ENCODE measurements at places on chromosomes 6 and 20. TPM values are rescaled to one million over a fixed set of nuclear protein-coding genes. Genes with fewer than 3 reads are reported as not detected.

- no peak overlapping the region for H3K27ac ChIP-seq
- peaks cover 29% of the 10 kb centered on the region for H3K4me1 ChIP-seq
- no peak overlapping the region for H3K4me3 ChIP-seq
- H3K27me3 ChIP-seq, result no peaks in the 10 kb centered on the region
- H3K36me3 ChIP-seq, result no peaks in the 10 kb centered on the region
Measured at GRCh38 chr6:13927203-13927602, 2.5 kb downstream of the RNF182 start.

- H3K4me1 ChIP-seq, result peaks cover 57% of the 10 kb centered on the region
- no peaks in the 10 kb centered on the region for H3K27me3 ChIP-seq
- no peaks in the 10 kb centered on the region for H3K36me3 ChIP-seq
- no peak for DNase-seq
- peak overlapping the region; percentile 94 for H3K4me3 ChIP-seq
Measured at GRCh38 chr6:31400467-31401289, 2.7 kb upstream of the MICA start.

DNA sequence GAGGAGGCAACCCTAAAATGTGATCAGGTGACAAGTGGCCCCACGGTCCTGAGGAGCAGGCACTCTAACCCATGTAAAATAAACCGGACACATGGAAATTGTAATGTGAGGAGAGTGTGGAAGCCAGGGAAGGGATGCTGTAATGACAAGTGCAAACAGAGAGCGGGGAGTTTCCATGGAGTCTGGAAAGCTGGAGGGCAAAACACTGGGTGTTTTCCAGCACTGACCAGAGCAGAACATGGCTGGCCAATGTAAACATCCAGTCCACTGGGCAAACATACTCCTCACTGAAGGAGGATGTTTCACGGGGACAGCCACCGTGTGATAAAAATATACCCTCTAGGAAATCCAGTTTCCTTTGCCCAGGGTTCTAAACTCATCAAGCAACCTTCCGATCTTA, 219.0 kb upstream of the JARID2 start:
- H3K36me3 ChIP-seq, result no peaks in the 10 kb centered on the region
- H3K27me3 ChIP-seq, result peaks cover 3% of the 10 kb centered on the region
- peak overlapping the region; percentile 89 for H3K27ac ChIP-seq
- peak; percentile 89 for DNase-seq
- H3K4me3 ChIP-seq, result no peak overlapping the region

DNA sequence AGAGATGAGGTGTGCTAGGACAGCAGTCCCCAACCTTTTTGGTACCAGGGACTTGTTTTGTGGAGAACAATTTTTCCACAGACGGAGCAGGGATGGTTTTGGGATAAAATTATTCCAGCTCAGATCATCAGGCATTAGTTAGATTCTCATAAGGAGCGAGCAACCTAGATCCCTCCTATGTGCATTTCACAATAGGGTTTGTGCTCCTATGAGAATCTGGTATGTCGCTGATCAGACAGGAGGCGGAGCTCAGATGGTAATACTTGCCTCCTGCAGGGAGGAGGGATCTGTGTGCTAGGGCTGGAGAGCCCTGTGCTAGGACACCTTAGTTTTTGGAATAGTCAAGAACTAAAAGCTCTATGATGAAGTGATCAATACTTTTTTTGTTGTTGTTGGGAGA, 2.5 kb downstream of the SMIM13 start:
- peak overlapping the region; percentile 70 for H3K27ac ChIP-seq
- peaks cover 14% of the 10 kb centered on the region for H3K36me3 ChIP-seq
- peaks cover 33% of the 10 kb centered on the region for H3K4me1 ChIP-seq
- DNase-seq, result no peak
- H3K4me3 ChIP-seq, result no peak overlapping the region

The FABP7 gene
- total RNA-seq, result not detected

The GPR31 gene
- total RNA-seq, result not detected
